PC-3 (cell line): ENCODE measurements at places on chromosomes 1 and 21. TPM values are rescaled to one million over a fixed set of nuclear protein-coding genes. Genes with fewer than 3 reads are reported as not detected.

DNA sequence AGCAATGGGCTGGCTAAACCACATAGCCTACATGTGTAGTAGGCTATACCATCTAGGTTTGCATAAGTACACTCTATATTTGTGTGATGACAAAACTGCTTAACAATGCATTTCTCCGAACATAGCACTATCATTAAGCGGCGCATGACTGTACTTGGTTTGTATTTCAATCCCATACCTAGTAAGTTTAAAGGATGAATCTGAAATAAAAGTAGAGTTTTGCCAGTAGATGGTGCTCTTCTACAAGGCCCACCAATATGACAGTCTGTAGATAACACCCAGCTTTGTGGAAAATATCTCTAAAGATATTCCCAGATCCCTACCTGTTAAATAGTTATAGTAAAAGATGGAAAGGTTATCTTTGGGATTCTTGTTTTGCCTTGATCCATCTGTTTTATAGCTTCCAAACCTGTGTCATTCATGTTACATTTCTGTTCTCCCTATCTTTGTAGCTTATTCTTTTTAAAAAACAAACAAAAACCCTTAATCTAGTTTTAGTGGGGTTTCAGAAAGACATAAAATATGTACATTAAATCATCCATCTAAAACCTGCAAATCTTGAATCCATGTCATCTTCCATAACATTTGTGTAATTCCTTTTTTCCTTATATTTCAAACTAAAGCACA is 33.9 kb upstream of the ASPM start:
- H3K4me3 ChIP-seq = no peak overlapping the region
- no peaks in the 10 kb centered on the region; the same call in 1 of the 2 replicates for H3K4me1 ChIP-seq
- DNase-seq = peak; percentile 70
- H3K36me3 ChIP-seq = peaks cover 5% of the 10 kb centered on the region
- H3K27ac ChIP-seq = no peak overlapping the region

- no peaks in the 10 kb centered on the region for H3K4me1 ChIP-seq
- H3K27ac ChIP-seq = no peak overlapping the region
- H3K4me3 ChIP-seq = no peak overlapping the region
- DNase-seq = no peak
- H3K36me3 ChIP-seq = no peaks in the 10 kb centered on the region
Observed at GRCh38 chr1:217977943-217978342, 307.1 kb upstream of the RRP15 start.

- no peak for DNase-seq
- no peaks in the 10 kb centered on the region for H3K36me3 ChIP-seq
- peaks cover 48% of the 10 kb centered on the region for H3K27me3 ChIP-seq
- H3K4me3 ChIP-seq = no peak overlapping the region
Observed at GRCh38 chr1:242703467-242703866, 179.0 kb upstream of the PLD5 start.

DNA sequence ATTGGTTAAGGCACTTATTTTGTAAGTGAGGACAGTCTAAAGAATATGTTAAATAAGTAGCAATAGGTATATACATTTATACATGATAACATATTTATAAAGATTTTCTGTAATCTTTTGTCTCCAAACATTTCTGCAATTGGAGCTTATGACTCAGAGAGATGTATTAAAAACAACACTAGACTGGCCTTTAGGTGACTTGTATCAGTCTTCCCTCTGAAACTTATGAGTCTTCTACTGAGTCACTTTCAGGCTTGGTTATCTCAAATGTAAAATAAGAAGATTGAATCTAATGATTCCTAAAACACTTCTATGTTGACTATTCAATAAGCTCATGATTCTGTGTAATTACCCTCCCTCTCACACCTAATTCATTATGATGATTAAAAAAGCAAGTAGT is 672.6 kb upstream of the NEGR1 start:
- peak; percentile 44 for DNase-seq
- H3K4me1 ChIP-seq = no peaks in the 10 kb centered on the region
- no peaks in the 10 kb centered on the region for H3K36me3 ChIP-seq
- no peak overlapping the region for H3K27ac ChIP-seq
- no peaks in the 10 kb centered on the region for H3K27me3 ChIP-seq

DNA sequence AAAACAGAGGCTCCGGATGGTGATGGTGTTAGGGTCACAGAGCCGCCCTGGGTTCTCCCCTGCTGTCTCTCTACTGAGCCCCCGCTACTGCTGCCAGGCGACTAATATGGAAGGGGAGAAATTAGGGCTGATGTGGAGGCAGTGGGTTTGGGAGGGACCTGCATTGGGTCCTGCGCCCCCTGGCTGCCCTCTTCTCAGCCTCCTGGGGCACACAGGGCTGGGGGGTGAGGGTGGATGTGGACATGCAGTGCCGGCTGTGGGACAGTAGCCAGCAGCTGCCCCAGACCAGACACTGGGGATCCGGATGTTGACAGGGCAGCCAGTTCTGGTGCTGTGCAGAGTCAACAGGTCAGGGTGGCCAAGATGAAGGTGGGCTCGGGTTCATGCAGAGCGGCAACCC is 1.5 kb upstream of the CLCNKB start:
- no peaks in the 10 kb centered on the region for H3K4me1 ChIP-seq
- no peak for DNase-seq
- no peaks in the 10 kb centered on the region for H3K27me3 ChIP-seq
- no peak overlapping the region for H3K27ac ChIP-seq
- no peaks in the 10 kb centered on the region for H3K36me3 ChIP-seq

- no peaks in the 10 kb centered on the region for H3K36me3 ChIP-seq
- no peaks in the 10 kb centered on the region for H3K27me3 ChIP-seq
- peaks cover 9% of the 10 kb centered on the region for H3K4me1 ChIP-seq
- no peak overlapping the region for H3K4me3 ChIP-seq
Observed at GRCh38 chr1:59354709-59355337, 57.9 kb downstream of the FGGY start.

DNA sequence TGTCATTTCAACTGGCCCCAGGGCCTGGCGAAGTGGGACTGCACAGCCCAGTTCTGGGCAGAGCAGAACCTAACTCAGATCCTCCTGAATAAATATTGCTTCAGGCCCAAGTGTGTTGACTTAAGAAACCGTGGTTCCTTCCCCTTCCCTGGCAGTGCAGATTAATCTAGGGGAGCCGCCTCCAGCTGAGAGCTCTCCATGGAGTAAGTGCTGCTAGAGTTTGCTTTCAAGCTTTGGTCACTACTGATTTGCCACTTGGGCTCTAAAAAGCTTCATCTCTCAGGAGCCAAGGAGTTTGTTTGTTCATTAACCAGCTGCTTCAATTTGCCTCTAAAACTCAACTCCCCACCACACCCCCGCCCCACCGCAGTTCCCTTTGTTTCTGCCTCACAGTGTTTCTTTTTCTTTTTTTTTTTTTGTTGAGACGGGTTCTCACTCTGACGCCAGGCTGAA is 112.1 kb downstream of the DTL start:
- no peaks in the 10 kb centered on the region for H3K4me1 ChIP-seq
- no peaks in the 10 kb centered on the region for H3K27me3 ChIP-seq
- peak; percentile 34 for DNase-seq

- H3K4me1 ChIP-seq = no peaks in the 10 kb centered on the region
- no peaks in the 10 kb centered on the region for H3K27me3 ChIP-seq
- no peak overlapping the region for H3K27ac ChIP-seq
- no peak for DNase-seq
Observed at GRCh38 chr1:26017606-26018005, 4.0 kb upstream of the EXTL1 start.

DNA sequence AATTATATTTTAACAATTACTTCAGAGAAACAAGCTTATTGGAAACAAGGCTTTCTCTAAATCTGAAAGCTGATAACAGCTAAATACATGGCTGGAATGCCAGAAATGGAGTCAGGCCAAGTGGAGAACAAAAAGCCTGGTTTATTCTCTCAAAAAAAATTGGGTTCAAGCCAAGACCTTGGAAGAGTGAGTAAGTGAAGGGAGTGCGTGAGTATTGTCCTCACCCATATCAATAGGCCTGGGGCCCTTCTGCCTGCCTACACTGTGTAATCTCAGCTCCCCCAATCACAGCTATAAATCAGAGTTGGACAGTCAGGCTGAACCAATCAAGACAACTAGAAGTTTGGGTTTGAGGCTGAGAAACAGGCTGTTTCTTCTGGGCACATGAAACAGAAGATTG is 7.4 kb downstream of the KYAT3 start:
- H3K27me3 ChIP-seq = no peaks in the 10 kb centered on the region
- peaks cover 15% of the 10 kb centered on the region for H3K36me3 ChIP-seq
- 0 out of 2 replicates have a peak overlapping the region, but pooled peaks have one; percentile 29 for H3K4me3 ChIP-seq
- peaks cover 39% of the 10 kb centered on the region for H3K4me1 ChIP-seq
- peak; percentile 95 for DNase-seq

GRCh38 chr1:185040408-185040735 is 5.0 kb upstream of the RNF2 start:
- H3K36me3 ChIP-seq = no peaks in the 10 kb centered on the region
- no peaks in the 10 kb centered on the region for H3K27me3 ChIP-seq
- no peak overlapping the region for H3K4me3 ChIP-seq
- H3K4me1 ChIP-seq = peaks cover 5% of the 10 kb centered on the region; the same call in 1 of the 2 replicates

DNA sequence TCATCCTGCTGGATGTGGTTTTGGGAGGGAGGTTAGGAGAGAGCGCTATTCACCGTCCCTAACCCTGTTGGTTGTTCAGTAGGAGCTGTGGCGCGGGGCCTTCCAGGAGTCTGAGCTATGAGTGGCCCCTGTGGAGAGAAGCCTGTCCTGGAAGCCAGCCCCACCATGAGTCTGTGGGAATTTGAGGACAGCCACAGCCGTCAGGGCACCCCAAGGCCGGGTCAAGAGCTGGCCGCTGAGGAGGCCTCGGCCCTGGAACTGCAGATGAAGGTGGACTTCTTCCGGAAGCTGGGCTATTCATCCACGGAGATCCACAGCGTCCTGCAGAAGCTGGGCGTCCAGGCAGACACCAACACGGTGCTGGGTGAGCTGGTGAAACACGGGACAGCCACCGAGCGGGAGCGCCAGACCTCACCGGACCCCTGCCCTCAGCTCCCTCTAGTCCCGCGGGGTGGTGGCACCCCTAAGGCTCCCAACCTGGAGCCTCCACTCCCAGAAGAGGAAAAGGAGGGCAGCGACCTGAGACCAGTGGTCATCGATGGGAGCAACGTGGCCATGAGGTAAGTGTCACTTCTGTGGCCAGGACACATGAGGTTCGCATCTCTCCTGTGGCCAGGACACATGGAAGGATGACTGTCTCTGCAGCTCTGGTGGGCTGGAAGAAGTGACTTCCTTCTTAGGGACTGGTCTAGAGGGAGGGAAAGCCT is 1.2 kb downstream of the ZC3H12A start:
- no peaks in the 10 kb centered on the region for H3K27me3 ChIP-seq
- peak overlapping the region; percentile 71 for H3K4me3 ChIP-seq
- H3K36me3 ChIP-seq = peaks cover 21% of the 10 kb centered on the region

Gene VWA5B1
- not detected in 2 replicates for total RNA-seq

Gene PTPN7
- total RNA-seq = not detected in 2 replicates

Gene NGF
- total RNA-seq = 0.86 and 2.4 TPM in 2 replicates

Gene FBXO2
- total RNA-seq = 13.4 and 15.3 TPM in 2 replicates

Gene CHODL
- not detected in 2 replicates for total RNA-seq

Gene MPZ
- 0.18 TPM in 1 of 2 replicates, not detected in the other for total RNA-seq
